ENCODE measurements at places on chromosomes 3 and 15.
A peak's percentile ranks its signal among the peaks of the same experiment; 100 is the strongest.

DNA sequence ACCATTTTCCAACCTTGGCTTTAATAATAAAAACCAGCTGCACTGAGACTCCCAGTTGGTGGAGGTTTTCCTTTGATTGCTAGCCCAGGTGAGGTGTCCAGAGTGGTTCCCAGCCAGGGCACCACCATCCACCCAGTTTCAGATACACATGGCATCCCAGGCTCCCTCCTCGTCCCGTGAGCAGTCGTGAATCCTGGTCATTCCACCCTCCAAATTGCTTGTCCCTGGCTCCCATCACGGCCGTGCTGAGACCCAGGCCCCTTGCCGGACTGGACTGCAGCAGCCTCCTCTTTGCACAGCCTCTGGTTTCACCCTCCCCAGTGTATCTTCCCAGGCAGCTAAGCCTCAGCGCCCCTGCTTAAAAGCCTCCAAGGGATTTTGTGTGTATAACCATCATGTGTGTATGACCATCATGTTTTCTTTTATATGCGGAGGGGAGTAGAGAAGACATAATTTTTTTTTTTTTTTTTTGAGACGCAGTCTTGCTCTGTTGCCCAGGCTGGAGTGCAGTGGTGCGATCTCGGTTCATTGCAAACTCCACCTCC, 106.3 kb downstream of the ETFA start:
- no peak for DNase-seq

DNA sequence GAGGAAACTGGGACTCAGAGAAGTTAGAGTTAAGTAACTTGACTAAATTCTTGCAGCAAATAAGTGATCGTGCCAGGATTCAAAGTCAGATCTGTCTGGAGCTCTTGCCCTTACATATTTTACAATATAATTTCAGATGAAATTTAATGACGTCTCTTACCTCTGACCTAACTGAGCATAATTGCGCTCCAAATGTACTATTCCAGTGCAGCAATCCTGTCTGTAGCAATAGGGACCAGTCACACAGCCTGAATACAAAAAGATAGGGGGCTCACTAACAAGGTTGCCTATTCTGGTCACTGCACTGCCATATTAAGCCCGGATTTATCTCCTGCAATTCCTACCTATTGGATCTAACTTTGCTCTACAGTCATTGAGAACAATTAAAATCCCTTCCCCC, 316.4 kb downstream of the ZBTB20 start:
- DNase-seq = no peak

DNA sequence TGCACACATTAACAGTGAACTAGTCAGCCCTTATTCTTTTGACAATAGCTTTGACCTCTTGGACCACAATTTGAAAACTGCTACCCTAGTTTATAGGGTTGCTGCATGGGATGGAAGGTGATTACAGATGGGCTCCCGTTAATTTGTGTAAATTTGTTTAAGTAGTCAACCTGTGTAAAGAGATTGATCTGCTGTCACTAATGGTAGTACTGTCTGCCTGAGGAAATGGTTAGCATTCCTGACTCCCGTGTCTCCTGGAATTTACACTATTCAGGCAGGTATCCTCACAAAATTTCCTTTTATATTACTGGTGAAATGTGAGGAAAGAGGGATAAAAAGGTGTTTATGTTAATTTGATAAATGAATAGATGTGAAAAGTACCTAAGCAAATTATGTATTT, 15.3 kb upstream of the EBLN2 start:
- no peak for DNase-seq

- DNase-seq = no peak
Observed at GRCh38 chr3:4387210-4388204, 79.6 kb downstream of the SUMF1 start.

- DNase-seq = no peak
Observed at GRCh38 chr3:30539772-30540171, 66.6 kb upstream of the TGFBR2 start.

DNA sequence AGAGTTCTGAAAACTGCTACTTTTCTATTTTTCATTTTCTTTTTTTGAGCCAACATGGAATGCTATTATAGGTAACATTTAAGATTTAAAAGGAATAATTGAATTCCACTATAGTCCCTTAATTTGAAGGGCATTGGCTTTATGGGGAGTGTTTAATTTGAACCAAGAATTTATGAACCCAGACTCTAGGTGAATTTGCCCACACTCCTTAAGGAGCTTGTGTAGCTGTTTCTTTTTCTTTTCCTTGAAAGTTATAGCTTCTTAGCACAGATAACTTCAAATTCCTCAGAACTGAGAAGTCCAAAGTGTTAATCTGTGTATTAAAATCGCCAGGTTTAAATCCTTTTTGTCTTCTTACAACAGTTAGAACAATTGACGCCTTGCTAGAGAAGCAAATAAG, 4.7 kb upstream of the MEIS2 start:
- no peak for DNase-seq

GRCh38 chr3:172125963-172126457, 86.6 kb downstream of the FNDC3B start:
- DNase-seq = peak; percentile 43
